ENCODE measurements at places on chromosomes 13 and 19.

GRCh38 chr19:7522923-7523667 lies 671 bp downstream of the MCOLN1 start:
- DNase-seq, result no peak

- no peak for DNase-seq
Observed at GRCh38 chr19:485583-486236, 10.6 kb upstream of the MADCAM1 start.

- no peak for DNase-seq
Observed at GRCh38 chr19:2680808-2681207, 21.7 kb downstream of the GNG7 start.

GRCh38 chr19:45245334-45245787 lies at the start of gene EXOC3L2:
TSS of gene EXOC3L2 (minus strand) at chr19:45245407. CDS start at chr19:45239045, 6,362 bp downstream.
- no peak for DNase-seq

DNA sequence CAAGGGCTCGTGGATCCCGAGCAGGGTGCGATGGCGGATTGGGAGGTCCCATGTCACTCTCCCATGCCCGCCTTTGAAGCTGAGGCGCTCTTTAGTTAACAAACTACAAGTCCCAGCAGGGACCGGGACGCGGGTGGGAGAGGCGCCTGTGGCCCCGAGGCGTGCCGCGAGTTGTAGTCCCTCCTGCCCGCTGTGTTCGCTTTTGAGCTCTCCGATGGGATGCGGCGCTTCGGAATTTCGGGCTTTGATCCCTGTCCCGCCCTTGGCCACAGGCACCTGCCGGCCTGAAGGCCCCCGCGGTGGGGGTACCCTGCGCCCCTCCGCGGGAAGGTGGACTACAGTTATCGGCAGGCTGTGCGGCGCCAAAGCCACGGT lies 11.0 kb downstream of the CYTH2 start:
- DNase-seq, result no peak

GRCh38 chr13:72255908-72256307 lies 388.9 kb upstream of the DACH1 start:
- peak; percentile 13 for DNase-seq

- no peak for DNase-seq
Observed at GRCh38 chr19:17538684-17539237, 16.7 kb upstream of the COLGALT1 start.

GRCh38 chr19:51702103-51702824 lies 9.1 kb downstream of the SPACA6 start:
- peak; percentile 30 for DNase-seq

DNA sequence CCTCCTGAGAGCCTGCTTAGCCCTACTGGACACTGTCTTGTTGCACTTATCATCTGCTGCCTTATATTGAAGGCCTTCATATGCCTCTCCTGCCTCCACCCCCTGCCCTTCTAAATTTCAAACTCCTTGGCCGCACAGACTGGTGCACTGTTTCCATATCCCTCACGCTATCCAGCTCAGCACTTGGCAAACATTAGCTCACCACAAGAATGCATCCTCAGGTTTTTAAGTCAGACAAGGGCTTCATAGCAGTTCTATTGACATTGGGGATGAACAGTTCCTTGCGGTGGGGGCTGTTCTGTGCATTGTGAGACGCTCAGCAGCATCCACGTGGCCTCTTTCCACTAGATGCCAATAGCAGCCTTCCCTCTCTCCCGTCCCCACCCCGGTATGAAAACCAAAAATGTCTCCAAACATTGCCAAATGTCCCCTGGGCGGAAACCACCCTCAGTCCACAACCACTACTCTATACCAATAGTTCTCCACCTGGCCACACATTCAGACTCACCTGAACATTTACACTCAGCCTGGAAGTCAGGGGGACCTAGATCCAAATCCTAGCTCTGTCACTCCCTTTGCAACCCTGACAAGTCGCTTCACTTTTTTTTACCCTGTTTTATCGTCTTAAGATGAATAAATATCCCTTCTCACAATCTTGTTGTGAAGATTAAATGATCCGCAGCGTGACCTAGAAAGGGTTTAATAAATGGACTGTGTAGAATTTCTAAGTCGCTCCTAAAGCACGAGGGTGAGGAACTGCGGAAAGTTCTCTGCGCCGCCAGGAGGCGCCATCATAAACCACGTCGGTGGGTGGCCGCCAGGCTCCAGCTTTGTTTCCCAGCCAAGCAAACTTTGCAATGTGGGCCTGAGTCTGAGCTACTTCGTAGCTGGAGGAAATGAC lies 3.6 kb upstream of the CEACAM3 start:
- DNase-seq, result peak; percentile 32

DNA sequence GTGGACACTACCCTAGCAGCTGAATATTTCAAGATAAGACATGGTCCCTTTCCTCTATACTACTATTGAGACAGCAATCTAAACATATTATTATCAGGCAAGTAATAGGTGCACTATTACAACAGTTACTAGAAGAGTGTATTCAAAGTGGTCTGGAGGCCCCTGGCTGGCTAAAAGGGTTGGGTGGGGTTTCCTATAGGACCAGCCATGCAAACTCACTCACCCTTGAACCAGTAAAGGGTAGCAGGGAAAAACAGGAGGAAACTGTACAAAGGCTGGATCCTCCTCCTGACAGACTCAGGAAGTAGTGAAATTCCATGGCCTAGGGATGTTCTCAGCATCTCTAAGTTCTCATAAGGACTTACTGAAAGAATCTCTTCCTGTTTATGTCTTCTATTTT lies 7.7 kb downstream of the SMAD9 start:
- no peak for DNase-seq

- no peak for DNase-seq
Observed at GRCh38 chr13:44040070-44040817, 160.5 kb downstream of the LACC1 start.

DNA sequence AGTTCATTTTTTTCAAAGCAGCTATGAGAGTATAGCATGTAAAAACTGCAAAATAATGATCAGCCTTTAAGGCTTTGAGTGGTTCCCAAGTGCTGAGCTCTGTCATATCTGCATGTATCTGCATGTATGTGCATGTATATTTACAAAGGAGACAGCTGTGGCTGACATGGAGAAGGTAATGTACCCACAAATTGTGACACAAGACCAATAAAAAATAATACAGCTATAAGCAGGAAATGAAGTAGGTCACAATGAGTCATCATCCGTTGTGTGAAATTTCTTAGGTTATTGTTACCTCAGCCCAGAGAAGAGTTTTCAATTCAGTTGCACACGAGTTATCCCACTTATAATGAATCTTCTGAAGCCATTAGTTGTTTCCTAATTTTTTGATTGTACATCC lies 60.9 kb upstream of the MED4 start:
- no peak for DNase-seq

GRCh38 chr19:50567882-50568727 lies at the start of gene LRRC4B:
TSS of gene LRRC4B (minus strand) at chr19:50568435. CDS start at chr19:50548838, 19,597 bp downstream.
- DNase-seq, result peak; percentile 88

- DNase-seq, result no peak
Observed at GRCh38 chr19:12521996-12522395, 29.3 kb downstream of the ZNF564 start.

GRCh38 chr13:76654263-76654662 lies 231.9 kb downstream of the KCTD12 start:
- no peak for DNase-seq

GRCh38 chr19:38425810-38426466 lies at the start of gene RASGRP4:
TSS of gene RASGRP4 (minus strand) at chr19:38426219. CDS start at chr19:38426091, 128 bp downstream.
- DNase-seq, result peak; percentile 38

DNA sequence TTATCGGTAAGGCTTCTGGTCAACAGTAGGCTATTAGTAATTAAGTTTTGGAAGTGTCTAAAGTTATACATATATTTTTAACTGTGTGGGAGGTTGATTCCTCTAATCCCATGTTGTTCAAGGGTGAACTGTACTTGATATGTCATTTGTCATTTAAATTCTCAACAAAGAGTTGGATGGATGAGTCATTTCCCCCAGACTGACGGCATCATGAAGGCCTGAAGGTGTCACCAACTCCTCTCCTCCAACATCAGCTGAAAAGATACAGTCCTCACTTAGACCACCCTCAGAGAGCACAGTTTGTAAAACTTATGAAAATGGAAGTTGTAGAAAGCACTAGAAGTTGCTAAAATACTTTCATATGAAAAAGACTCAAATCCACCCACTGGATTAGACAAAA lies 48.8 kb downstream of the DCLK1 start:
- DNase-seq, result no peak

- DNase-seq, result no peak
Observed at GRCh38 chr13:40996426-40997092, 22.6 kb downstream of the ELF1 start.

DNA sequence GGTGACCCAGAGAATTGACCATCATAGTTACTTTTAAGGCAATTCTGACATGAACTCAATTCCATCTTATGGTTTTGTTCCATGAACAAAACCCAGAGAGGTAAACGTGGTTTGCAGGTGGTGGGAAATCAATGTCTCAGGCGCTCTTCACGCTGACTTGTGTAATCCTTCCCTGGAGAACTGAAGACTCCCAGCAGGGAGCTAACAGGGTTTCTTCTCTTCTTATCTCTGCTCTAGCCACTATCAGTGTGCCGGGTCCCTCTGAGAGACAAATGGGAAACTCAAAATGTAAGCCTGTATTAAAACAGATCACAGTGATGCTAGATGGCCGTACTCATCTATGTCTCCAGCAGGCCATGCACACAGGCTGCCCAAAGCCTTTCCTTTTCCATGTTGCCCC lies 57.6 kb upstream of the ARGLU1 start:
- DNase-seq, result no peak

GRCh38 chr13:32036126-32036695 lies 4.6 kb downstream of the FRY start:
- no peak for DNase-seq

- DNase-seq, result no peak
Observed at GRCh38 chr19:7971553-7972520, 28.4 kb upstream of the TIMM44 start.

GRCh38 chr13:35711909-35712308 lies 235.4 kb upstream of the MAB21L1 start:
- DNase-seq, result no peak

Data from muscle of back (tissue), 13 donors.